ENCODE measurements at places on chromosomes 12 and 14.
A peak's percentile ranks its signal among the peaks of the same experiment; 100 is the strongest.

DNA sequence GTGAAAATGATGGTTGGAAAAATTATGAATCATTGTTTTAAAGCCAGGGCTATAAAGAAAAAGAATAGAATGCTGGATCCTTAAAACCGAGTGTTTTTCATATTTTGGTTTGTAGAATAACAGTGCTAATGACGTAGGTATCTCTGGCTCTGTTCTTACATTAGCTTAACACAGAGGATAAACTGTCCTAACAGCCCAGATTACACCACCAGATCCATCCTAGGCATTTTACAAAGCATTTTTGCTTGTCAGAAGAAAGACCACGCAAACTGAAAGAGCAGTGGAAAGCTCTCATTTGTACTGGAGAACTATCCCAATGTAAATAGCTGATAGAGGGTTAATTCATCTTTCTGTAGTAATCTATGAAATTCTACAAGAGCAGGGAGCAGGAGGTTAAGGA, 13.6 kb downstream of the IFT81 start:
- no peak for DNase-seq

GRCh38 chr14:22614240-22614799, 16.2 kb downstream of the ABHD4 start:
- peak; percentile 99 for DNase-seq

DNA sequence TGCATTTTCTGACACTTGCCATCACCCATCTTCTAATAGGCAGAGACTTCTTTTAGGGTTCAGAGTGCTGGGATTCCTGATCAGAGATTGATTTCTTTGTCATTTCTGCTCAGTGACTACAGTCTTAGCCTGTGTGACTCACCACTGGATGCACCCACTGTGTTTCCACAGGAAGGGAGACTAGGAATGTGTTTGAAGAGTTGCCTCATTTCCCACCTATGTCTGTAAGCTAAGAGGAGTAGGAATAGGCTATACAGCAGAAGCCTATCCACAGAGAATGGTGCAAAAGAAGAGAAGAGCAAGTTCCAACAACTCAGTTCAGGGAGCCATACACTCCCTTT, 60.2 kb upstream of the ACTN1 start:
- no peak for DNase-seq

- DNase-seq: no peak
Measured at GRCh38 chr12:49687941-49688340, 19.3 kb downstream of the FMNL3 start.

DNA sequence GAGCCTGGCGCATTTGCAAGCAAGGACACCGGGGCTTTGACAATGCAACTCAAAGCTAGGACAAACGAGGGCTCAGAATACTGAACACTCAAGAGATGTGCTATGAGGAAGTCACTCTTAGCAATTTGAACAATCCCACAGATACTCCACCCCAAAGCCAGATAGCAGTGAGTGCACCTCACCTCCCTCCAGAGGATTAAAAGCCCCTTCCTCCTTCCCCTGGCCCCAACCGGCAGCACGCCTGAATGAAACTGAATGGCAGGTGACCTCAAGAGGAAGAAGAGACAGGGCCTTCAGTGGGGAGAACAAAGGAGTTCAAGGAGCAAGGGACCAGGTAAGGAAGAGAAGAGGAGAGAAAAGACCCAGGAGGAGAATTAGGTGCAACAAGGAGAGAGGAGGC, 1.9 kb upstream of the KRT78 start:
- no peak for DNase-seq

DNA sequence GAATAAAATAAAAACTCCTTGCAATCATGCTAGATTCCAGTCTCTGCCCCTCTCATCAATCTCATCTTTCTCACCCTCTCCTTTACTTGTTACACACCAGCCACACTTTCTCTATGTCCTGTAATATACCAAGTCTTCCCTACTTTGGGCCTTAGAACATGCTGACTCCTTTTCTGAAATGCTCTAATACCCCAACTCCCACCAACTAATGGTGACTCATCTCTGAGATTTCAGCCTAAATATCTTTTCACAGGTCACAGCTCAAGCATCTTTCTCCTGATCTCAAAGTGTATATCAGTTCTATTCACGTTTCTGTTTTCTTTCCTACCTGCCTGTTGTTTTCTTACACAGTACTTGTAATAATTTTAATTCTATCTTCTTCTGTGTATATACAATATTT, 378.9 kb upstream of the PRICKLE1 start:
- DNase-seq: no peak

GRCh38 chr14:101789222-101789621, 27.7 kb downstream of the PPP2R5C start:
- no peak for DNase-seq

DNA sequence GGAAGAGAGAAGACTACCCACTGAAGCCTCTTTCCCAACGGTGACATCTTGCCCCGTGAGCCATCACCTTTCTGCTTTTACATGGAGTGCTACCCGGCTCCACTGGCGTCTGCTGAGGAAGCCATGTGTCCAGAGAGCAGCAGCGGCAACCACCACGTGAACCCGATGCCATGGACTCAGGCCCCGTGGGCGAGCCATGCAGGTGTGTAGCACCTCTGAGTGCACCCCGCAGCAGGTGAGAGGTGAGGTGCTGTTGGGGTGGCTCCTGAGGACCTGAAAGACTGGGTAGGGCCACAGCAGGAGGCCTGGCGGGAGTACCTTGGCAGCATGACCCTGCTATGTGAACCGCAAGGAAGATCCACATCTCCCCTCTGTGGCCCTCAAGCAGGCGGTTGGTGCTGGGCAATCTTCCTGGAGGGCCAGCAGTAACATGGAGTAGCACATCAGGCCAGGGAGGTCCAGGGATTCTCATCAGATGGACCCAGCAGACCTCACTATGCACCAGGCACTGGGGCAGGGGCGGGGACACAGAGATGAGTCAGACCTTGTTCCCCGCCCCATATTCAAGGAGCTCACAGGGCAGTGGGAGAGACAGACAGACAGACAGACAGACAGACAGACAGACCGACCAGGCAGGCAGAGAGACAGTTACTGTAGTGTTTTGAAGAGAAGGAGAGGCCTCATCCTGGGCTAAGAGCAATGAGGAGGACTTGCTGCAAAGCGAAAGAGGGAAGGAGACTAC, 129.6 kb downstream of the PAPOLA start:
- DNase-seq: no peak

- DNase-seq: no peak
Measured at GRCh38 chr14:103711516-103712431, 3.5 kb downstream of the XRCC3 start.

GRCh38 chr12:4227046-4227445, 46.5 kb upstream of the CCND2 start:
- no peak for DNase-seq

Data from AG04449 (cell line).